ENCODE measurements at places on chromosomes 7 and 10.

DNA sequence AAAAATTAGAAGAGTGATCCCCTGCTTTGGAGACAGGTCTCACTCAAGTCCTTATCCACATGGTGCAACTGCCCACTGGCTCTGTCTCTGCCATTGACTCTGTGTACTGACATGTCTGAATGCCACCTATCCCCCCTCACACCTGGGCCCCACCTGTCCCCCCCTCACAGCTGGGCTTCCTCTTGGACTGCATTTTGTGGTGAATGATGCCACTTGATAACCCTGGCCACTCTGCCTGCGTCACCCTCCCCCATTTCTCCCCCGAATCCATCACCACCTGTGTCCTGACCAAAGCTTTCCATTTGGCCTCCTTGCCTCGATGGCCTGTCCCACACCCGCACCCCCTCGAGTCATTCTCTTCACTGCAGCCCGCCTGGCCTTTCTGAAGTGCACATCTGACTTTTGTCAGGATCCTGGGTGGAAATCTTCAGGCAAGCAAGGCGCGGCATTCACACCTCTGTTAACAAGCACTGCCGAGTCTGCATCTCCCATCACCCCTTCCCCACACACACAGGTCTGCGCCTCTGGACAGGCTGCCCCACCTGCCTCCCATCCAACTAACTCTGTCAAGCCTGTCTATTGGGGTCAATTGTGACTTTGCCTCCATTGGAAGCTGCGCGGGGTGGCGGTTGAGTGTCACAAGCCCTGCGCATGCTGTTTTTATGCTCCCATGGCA lies 175.3 kb upstream of the KLF14 start:
- no peak for DNase-seq

GRCh38 chr10:17028798-17029197 lies 100.8 kb downstream of the CUBN start:
- DNase-seq: no peak

- no peak for DNase-seq
Measured at GRCh38 chr7:4742852-4743251, 32.6 kb upstream of the AP5Z1 start.

- no peak for DNase-seq
Measured at GRCh38 chr7:130140551-130141160, 64.5 kb downstream of the TMEM209 start.

DNA sequence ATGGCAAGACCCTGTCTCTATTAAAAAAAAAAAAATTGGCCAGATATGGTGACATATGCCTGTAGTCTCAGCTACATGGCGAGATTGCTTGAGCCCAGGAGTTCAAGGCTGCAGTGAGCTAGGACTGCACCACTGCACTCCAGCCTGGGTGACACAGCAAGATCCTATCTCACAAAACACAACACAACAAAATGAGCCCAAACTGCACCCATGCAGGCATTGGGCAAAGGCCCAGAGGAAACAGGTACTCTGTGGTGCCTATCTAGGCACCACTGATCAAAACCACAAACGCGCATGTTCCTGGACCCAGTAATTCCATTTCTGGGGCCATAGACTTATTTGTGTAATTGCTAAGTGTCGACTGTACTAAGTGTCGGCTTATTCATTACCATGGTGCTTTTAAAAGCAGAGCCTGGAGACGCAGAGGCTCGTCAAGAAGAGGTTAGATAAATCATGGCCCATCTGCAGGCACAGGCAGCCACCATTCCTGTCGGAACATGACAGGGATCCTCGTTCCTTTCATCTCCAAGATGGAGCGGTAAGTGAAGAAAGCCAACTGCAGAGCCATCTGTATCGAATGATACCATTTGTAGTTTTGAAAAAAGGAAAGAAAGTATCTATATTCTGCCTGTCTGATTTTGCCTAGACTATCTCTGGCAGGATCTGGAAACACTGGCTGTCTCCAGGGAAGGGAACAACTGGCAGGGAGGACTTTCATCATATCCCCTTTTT lies 160.4 kb upstream of the RHEB start:
- no peak for DNase-seq

- no peak for DNase-seq
Measured at GRCh38 chr7:64625114-64626082, 40.5 kb upstream of the ZNF107 start.

All from BE2C (cell line).